Right hindlimb (tissue), 1 donor: ENCODE measurements at places on chromosomes 5 and 9.

- no peak for DNase-seq
Observed at GRCh38 chr5:84292000-84292642, 92.6 kb downstream of the EDIL3 start.

- DNase-seq = no peak
Observed at GRCh38 chr5:109351988-109352864, 57.5 kb downstream of the PJA2 start.

GRCh38 chr9:132485393-132485792 lies 75.4 kb downstream of the CFAP77 start:
- DNase-seq = no peak

DNA sequence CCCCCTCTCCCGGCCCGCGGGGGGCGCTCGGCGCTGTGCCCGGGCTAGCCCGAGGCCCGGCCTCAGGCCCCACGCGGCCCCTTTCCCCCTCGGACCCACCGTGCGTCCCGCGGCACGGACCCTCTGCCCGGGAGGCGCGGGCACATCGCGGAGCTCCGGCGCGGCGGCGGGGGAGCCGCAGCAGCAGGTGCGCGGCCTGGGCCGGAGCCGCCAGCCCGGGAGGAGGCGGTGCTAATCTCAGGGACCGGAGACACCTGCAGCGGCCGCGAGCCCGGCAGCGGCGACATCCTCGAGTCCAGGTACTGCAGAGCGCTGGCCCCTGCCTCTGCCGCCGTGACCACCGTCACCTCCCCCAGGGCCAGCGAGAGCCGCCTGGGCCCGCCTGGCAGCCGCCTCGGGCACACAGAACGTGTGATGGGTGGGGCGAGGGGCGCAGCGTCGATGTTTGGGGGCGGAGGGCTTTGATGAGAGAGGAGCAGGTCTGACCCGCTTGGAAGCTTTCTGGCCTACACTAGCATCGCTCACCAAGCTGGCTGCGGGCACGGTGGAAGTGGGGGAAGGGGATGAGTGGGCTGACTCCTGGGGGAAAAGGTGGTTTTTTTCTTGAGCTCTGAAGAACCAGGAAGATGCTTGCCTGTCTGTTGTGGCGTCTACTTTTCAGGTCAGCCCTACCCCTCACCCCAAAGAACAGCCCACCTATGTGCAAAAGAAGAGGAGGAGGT lies 524 bp downstream of the CYFIP2 start:
- DNase-seq = peak; percentile 32

DNA sequence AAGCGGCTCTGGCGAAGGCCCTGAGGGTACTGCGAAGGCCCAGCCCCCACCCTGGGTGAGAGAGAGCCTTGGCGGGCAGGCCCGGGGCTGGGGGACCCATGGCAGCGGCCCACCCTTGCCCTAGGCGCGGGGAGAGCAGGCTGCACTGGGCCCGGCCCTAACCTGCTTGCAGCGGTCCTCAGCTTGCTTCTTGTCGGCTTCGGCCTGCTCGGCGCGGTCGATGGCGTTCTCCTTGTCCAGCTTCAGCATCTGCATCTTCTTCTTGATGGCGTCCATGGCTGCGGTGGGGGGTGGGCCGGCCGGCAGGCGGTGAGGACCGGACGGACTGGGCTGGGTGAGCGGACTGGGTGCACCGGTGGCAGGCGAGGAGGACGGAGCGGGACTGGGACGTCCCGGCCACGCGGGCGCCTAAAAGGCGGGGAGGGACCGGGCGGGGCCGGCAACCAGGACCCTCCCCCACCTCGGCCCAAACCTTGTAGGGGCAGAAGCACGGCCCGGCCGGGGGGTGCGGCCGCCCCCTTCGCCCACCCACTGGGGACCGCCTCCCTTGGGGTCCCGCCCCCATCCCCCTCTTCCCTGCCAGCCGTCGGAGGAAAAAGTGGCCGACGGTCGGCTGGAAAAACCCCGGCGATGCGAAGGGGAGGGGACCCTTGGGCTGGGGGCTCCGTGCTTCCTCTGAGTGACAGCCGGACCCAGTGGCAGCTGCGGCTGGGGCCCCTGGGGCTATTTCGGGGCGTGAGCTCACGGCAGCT lies at the start of gene TPM2:
TPM2 (minus strand) TSS at position 384 of the 752 bp plus-strand sequence; CDS start at position 276, 108 bp downstream.
- peak; percentile 89 for DNase-seq

GRCh38 chr9:99265691-99266090 lies 43.6 kb downstream of the SEC61B start:
- no peak for DNase-seq

DNA sequence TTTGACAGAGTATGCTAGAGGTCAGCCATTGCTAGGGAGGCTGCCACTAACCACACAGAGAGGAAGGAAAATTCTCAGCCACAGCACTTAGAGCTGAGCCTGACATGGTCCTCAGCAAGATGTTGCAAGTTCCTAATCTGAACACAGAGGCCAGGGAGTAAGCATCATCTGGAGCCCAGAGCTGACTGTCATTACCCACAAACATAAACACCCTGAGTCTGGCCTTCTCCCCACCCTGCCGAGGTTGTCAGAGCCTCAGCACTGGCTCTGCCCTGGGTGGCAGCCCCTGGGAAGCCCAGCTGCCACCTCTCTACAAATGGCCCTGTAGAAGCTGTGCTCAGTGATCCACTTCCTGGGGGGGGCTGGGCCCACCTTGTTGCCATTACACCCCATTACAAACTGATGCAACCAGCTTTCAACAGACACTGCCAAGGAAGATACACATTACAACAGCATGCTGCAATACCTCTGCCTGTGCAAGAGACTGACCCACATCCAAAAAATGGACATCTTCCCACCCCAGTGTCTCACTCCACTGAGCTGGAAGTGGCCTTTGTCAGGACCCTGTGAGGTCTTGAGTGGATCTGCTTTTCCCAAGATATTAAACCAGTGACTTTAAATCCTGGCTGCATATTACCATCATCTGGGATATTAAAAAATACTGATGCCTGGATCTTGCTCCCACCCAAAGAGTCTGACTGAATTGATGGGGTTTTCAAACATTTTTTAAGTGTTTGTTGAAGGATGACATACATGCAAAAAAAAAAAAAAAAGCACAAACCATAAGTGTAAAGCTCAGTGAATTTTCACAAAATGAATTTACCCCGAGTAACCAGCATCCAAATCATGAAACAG lies 33.0 kb downstream of the IRF1 start:
- DNase-seq = no peak

DNA sequence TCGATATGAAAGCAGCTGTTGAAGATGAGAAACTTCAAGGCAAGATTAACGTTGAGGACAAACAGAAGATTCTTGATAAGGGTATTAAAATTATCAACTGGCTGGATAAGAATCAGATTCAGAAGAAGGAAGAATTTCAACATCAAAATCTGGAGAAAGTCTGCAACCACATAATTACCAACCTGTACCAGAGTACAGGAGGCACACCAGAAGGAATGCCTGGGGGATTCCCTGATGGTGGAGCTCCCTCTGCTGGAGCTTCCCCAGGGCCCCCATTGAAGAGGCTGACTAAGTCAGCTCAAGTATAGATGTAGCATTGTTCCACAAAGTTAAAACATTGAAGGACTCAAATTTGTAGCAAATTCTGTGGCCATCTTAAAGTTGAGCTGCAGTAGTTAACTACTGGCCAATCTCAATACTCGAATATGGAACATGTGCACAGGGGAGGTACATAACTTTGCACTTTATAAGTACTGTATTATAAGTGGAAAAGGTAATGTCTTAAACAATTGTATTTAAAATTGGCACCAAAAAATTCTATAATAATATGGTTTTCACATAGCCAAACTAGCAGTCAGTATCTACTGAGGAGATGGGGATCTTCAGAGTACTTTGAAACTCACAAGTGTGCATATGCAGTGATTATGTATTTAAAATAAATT lies 237.5 kb downstream of the CHSY3 start:
- no peak for DNase-seq

GRCh38 chr5:159337016-159337955 lies 7.0 kb upstream of the IL12B start:
- DNase-seq = no peak

DNA sequence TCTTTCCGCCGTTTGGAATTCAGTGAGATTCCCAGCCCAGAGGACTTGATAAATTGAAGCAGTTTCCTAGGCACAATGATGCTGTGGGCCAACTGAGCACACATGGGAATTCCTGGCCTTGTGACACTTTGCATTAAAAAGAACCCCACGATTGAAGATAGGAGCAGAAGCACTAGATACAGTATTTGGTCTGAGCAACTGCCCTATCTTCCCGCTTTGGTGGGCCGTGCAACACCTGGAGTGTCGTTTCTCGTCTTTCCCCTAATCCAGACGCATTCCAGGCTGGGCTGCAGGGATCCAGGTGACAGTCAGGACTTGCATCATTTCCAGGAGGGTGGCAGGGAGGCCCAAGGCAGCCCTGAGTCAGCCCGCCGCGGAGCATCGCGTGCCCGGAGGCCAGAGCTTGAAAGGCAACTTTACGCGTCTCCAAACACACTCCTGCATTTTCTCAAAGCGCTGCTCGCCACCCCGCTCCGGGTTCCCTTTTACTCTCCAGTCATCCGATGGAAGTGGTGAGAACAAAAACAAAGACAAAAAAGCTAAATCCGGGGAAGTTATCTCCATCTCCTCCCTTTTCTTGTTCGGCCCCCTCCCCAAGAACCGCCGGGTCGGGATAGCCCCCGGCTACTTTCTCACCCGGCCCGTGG lies 753 bp upstream of the STC2 start:
- DNase-seq = no peak

- DNase-seq = peak; percentile 89
Observed at GRCh38 chr9:83622939-83623678, at the start of gene IDNK. TSS of gene IDNK (plus strand) at chr9:83623143. CDS start at chr9:83623172, 29 bp downstream.

- DNase-seq = no peak
Observed at GRCh38 chr5:126961702-126962101, 68.7 kb downstream of the MARCHF3 start.

GRCh38 chr9:131627648-131628458 lies 82.5 kb downstream of the PRRT1B start:
- DNase-seq = peak; percentile 51

DNA sequence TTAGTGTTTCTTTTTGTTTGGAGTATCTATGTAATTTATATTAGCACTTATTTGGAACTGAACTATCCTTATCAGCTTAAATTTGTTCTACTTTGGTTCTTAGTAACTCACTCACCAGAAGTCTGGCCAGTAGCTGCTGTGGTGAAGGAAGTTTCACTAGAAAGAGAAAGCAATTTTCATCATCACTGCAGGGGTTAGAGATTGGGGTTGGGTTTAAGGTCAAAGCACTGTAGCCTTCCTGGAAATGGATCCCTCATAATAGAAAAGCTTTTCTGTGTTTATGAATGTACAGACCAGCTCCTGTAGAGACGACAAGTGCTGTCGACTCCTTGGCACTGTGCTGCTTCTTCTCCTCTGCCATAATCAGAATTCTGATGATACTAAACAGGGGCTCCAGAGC lies 22.2 kb downstream of the MROH2B start:
- DNase-seq = no peak

- DNase-seq = no peak
Observed at GRCh38 chr9:74479711-74480110, 17.4 kb upstream of the RORB start.

DNA sequence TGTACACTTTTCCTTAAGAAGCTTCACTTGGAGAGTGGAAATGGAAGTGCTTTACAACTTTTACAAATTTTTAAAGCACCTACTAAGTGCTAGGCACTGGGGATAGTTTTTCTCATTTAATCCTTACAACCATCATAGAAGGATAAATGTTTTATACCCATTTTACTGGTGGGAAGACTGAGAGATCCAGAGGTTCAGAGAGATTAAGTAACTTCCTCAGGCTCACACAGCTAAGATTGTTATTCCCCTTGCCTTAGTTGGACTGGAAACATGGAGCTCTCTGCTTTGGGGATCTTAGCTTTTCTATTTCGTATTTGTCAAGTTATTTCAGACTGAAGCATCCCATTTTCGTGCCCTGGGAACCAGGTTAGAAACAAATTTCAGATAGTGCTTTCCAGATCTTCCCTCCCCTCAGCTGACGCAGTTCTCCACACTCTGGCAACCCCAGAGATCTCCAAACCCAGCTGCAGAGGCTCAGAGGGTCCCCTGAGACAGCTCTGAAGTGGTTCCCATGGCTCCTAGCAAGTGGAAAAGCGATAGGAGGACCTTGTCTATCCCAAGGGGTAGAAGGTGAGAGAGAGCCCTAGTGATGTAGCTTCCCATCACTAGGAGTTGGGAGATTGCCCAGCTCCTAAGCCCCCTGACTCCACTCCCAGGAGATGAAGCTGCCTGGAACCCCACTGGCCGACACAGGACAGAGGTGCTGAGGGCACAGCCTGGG lies 16.2 kb upstream of the GABBR2 start:
- no peak for DNase-seq

GRCh38 chr5:113230711-113231652 lies 203.8 kb downstream of the TSSK1B start:
- no peak for DNase-seq

DNA sequence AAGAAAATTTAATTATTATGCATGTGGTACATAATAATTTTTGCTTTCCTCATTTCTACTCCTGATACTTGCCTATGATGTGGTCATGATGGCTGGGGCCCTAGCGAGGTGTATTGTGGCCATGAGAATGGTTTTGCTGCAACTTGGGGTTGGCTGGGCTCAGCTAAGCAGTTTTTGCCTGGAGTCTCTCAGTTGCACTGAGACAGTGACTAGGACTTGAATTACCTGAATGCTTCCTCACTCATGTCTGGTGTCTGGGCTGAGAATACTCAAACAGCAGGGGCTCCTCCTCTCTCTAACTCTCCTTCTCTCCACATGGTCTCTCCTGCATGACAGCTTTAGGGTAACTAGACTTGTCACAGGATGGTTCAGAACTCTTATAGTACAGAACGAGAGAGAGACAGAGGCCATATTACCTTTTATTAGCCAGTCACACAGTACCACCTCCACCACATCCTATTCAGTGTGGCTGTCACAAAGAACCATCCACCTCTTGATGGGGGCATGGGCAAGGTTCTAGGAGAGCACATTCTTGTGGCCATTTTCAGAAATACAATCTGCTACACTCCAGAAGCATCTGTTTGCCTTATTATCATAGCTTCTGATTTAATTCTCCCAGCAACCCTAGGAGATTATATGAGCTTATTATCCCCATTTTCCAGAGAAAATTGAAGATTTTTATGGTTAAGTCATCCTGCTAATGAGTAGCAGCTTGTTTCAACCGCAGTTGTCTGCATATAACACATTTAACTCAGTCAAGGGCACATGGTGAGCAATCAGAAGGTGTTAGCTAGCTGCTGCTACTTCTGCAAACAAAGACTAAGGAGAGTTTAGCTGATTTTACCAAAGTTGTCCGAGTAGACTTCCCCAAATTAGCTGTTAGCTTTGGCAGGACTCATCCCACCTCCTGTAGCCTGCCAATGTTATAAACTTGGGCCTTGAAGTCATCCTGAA lies 245.1 kb downstream of the DOCK8 start:
- DNase-seq = no peak

- DNase-seq = no peak
Observed at GRCh38 chr5:63768221-63768620, 194.0 kb downstream of the HTR1A start.

DNA sequence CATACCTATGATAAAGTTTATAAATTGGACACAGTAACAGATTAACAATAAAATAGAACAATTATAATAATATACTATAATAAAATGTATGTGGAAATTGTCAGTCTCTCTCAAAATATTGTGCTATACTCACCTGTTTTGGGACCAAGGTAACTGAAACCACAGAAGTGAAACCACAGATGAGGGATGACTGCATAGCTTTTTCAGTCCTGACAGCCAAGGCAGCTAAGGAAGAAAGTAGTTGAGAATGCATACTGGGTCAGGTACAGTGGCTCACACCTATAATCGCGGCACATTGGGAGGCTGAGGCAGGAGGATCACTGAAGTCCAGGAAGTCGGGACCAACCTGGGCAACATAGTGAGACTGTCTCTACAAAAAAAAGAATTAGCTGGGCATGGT lies 8.9 kb downstream of the SRP19 start:
- no peak for DNase-seq
